ENCODE measurements at places on chromosomes 13 and 19.
A peak's percentile ranks its signal among the peaks of the same experiment; 100 is the strongest.

- DNase-seq, result no peak
Observed at GRCh38 chr19:21789466-21790085, 22.2 kb upstream of the ZNF100 start.

- DNase-seq, result peak; percentile 38
Observed at GRCh38 chr13:100203696-100204367, 114.9 kb downstream of the PCCA start.

GRCh38 chr19:33487901-33488800 is 33.4 kb downstream of the PEPD start:
- no peak for DNase-seq

DNA sequence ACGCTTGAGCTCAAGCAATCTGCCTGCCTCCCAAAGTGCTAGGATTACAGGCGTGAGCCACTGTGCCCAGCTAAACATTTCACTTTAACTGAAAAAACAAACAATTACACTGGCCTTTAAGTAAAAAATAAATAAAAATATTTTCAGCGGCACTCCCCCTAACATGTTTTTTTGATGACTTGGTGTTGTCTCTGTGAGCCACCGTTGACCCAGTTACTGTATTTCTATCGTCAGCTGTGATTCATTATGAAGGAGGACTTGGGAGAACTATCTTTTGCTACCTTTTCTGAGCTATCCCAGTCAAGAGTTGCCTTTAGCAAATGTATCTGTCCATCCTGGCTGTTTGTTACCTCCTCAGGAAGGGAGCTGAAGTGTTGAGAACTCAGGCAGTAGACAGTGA is 18.5 kb upstream of the C19orf33 start:
- DNase-seq, result no peak

GRCh38 chr13:21938636-21939035 is 267.8 kb downstream of the FGF9 start:
- no peak for DNase-seq

DNA sequence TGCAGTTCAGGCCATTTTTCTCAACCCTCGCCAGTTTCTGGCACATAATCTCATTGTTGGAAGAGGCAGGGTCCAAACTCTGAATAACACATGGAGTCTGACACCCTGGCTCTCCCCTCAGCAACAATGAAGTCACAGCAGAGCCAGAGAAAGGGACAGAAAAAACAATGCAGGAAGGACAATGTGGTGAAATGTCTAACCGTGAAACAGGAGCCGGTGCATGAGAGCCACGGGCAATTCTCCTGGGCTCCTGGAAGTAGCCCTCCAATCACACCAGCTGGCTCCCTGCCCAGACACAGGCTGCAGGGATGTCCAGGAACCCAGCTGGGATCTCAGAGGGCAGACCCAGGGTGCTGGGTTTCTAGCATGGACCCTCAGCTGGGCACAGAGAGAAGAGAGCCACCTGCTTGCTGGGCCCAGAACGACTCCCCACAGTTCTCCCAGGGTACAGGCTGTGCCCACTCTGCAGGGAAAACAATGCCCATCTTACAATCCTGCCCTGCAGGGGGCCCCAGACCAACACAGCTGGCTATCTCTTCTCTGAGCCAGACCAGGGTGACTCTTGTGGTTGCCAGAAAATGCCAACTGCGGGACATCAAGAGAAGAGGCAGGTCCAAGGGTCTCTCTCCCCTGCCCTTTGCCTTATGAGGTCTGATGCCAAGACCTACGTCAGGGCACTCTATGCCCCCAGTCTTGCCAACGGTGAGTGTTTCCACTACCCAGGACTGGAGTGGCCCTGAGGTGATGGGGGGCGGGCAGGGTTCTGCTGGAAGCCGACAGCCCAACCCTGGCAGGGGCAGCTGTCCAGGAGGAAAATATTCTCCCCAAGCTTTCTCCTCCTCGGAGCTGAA is 64.5 kb downstream of the CEBPG start:
- DNase-seq, result no peak

DNA sequence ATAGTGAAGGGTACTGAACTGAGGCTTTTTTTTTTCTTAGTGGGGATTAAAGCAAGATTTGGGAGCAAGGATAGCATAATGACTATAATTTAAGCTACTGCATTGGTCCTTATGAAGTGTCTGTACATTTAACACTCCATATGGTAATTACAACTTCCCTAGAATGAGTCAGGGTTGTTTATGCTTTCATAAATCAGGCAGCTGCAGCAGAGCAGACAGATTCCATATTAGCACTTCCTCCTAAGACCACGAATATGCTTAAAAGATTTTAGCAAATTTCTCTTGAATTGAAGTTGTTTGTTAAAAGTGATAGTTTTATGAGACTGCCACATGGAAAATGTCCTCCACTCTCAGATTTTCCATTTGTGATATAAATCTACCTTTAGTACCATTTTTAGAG is 401.1 kb upstream of the SPRY2 start:
- no peak for DNase-seq

- DNase-seq, result no peak
Observed at GRCh38 chr13:100984085-100984705, 309.6 kb upstream of the TMTC4 start.

GRCh38 chr13:24684600-24684998 is 4.4 kb downstream of the ATP12A start:
- no peak for DNase-seq

GRCh38 chr13:23411706-23412105 is 21.8 kb downstream of the SACS start:
- no peak for DNase-seq

DNA sequence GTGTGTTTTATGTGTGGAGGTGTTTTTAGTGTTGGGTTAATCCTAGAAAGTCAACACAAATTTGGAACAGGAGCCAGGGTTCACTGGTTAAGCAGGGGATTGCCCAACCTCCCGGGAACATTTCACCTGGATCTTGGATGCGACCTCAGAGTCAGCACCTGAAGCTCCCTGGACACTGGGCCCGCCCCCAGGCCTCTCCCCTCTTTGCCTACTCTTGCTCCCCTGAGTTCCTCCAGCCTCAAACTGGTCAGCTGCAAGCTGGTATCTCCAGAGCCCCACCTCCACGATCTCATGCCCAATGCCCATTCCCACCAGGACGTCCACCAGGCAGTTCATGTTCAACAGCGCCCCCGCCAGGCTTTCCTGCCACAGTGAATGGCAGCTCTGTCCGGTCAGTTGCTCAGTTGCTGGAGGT is 9.7 kb downstream of the HSD17B14 start:
- no peak for DNase-seq

DNA sequence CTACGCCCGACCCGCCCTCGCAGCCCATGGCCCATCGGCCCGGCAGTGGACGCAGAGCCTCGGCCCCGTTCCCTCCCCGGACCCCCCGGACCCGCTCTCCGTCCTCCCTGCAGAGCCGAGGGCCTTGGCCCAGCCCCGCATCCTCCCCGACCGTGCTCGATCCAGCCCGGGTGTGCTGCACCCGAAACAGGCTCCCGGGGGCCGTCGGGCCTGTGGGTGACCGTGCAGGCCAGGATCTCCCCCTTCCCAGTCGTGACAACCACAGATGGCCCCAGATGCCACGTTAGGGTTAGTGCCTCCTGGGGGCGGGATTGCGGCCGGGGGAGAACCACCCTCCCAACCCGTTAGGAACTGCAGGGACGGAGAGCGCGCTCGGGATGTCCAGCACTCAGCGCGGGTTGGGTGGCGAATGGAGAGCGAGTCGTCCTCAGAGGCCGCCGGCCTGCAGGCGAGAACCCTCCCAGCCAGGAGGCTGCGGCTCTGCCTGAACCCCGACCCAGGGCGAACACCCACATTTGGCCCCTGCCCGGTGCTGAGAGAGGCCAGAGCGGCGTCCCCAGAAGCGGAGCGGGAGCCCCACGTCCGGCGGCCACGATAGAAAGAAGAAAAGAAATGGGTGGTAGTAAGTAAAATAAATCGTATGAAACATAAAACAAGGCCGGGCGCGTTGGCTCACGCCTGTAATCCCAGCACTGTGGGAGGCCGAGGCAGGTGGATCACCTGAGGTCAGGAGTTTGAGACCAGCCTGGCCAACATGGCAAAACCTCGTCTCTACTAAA is 6.7 kb upstream of the MADCAM1 start:
- peak; percentile 67 for DNase-seq

DNA sequence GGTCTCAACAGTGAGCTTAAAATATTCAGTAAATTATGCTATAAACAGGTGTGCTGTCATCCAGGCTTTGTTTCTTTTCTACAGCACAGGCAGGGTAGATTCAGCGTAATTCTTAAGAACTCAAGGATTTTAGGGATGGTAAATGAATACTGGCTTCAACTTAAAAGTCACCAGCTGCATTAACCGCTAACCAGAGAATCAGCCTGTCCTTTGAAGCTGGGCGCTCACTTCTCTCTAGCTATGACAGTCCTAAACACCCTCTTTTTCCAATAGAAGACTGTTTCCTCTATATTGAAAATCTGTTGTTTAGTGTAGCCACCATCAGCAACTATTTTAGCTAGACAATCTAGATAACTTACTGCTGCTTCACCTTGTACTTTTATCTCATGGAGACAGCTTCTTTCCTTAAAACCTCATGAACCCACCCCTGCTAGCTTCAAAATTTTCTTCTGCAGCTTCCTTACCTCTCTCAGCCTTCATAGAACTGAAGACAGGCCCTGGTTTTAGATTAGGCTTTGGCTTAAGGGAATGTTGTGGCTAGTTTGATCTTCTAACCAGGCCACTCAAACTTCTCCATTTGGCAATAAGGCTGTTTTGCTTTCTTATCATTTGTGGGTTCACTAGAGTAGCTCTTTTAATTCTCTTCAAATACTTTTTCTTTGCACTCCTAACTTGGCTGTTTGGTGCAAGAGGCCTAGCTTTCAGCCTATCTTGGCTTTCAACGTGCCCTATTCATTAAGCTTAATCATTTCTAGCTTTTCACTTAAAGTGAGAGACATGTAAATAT is 89.5 kb downstream of the USP12 start:
- no peak for DNase-seq

- DNase-seq, result peak; percentile 83
Observed at GRCh38 chr19:18233224-18233825, 7.1 kb upstream of the PDE4C start.

- no peak for DNase-seq
Observed at GRCh38 chr13:99231721-99232120, 26.5 kb downstream of the GPR18 start.

DNA sequence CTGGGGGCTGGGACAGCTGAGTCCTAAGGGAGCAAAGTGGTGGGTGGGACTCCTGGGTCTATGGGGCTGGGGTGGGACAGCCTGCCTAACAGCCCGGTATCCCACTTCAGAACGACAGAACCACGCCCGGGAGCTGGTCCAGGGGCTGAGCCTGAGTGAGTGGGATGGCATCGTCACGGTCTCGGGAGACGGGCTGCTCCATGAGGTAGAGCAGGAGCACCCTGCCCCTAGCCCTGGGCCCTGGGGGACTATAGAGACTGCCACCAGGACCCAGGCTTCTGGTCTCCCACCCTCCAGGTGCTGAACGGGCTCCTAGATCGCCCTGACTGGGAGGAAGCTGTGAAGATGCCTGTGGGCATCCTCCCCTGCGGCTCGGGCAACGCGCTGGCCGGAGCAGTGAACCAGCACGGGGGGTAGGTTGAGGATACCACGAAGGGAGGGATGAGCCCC is 8.6 kb downstream of the SPHK2 start:
- no peak for DNase-seq

GRCh38 chr19:3107658-3108057 is 13.5 kb downstream of the GNA11 start:
- no peak for DNase-seq

- no peak for DNase-seq
Observed at GRCh38 chr13:37594550-37594949, 4.0 kb downstream of the POSTN start.

GRCh38 chr19:36688058-36688457 is 646 bp downstream of the ZNF567 start:
- no peak for DNase-seq

GRCh38 chr13:58476206-58476918 is 844.8 kb downstream of the PCDH17 start:
- no peak for DNase-seq

DNA sequence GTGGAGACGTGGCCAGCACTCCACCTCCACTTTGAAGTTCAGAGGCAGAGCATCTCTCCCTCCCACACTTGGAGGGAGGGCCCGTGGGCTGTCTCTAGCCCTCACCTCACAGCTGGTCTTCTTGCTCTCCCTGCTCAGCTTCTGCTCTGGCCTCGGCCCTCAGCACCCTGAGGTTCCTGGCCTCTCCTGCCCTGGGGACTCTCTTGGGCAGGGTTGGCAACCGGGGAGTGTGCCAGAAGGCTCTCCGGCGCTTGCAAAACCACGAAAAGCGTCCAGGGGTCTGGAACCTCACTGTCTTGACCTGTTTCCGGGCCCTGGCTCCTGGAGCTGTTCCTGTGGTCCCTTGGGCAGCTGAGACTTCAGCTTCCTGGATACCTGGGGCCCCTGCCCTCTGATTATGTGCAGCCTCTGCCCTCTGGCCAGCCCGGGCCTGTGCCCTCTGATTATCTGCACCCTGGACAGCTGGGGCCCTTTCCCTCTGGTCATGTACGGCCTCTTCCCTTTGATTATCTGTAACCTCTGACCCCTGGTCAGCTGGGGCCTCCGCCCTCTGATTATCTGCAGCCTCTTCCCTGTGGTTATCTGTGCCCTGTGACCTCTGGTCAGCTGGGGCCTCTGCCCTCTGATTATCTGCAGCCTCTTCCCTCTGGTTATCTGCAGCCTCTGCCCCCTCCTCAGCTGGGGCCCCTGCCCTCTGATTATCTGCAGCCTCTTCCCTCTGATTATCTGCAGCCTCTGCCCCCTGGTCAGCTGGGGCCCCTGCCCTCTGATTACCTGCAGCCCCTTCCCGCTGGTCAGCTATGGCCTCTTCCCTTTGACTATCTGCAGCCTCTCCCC is 2.1 kb downstream of the CCDC8 start:
- DNase-seq, result no peak

GRCh38 chr19:56309511-56310185 is 5.0 kb downstream of the ZSCAN5A start:
- DNase-seq, result peak; percentile 40
